Activated CD4-positive, alpha-beta memory T cell treated with anti-CD3 and anti-CD28 coated beads for 36 hours (primary cell): ENCODE measurements at places on chromosomes 7 and 10. TPM values are rescaled to one million over a fixed set of nuclear protein-coding genes. Genes with fewer than 3 reads are reported as not detected.

Gene NPY4R
- total RNA-seq: not detected

Gene MRLN
- total RNA-seq: not detected

DNA sequence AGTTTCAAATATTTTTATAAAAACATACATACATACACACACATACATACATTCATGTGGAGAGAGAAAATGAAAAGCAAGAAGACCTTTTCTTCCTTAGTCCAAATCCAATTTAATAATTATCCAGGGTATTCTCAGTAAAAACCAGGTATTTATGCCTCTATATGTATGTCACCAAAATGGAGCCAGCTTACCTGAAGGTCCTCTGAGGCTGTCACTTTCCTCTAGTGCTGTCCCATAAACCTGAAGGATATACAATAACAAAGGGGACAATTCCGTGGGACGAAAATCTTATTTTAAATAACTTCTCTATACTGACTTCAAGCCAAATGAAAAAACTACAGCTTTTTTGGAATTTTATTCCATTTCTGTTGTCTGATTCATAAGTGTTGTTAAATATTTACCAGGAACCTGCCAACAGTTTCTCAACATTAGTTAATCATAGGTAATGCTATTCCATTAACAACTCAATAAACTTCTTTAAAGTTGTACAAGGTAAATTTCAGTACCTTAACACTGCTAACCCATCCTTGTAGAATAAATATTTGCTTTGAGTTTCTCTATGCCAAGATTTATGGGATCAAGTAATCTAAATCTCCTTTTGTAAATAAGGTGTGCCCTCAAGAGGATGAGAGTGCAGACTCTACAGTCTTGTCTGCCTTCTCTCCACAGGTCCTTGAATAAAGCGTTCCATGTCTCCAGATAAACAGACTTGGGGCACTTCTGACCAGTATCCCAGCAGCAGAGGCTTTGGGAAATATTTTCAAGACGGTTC is 260.3 kb downstream of the AHR start:
- peaks cover 9% of the 10 kb centered on the region for H3K27me3 ChIP-seq
- no peaks in the 10 kb centered on the region for H3K4me1 ChIP-seq
- DNase-seq: no peak
- H3K27ac ChIP-seq: no peak overlapping the region
- H3K36me3 ChIP-seq: no peaks in the 10 kb centered on the region

- no peak overlapping the region for H3K4me3 ChIP-seq
- no peak for DNase-seq
- H3K27me3 ChIP-seq: peaks cover 3% of the 10 kb centered on the region
These were observed 119.8 kb downstream of the SLIT1 start for GRCh38 chr10:97065686-97066660.

GRCh38 chr7:27992755-27993493 is 187.7 kb downstream of the JAZF1 start:
- no peak overlapping the region for H3K27ac ChIP-seq
- H3K4me1 ChIP-seq: peaks cover 6% of the 10 kb centered on the region
- no peak for DNase-seq
- H3K36me3 ChIP-seq: peaks cover 15% of the 10 kb centered on the region
- no peaks in the 10 kb centered on the region for H3K27me3 ChIP-seq

- peaks cover 14% of the 10 kb centered on the region for H3K4me1 ChIP-seq
- H3K27me3 ChIP-seq: no peaks in the 10 kb centered on the region
- no peak overlapping the region for H3K4me3 ChIP-seq
- DNase-seq: no peak
- H3K27ac ChIP-seq: no peak overlapping the region
- H3K36me3 ChIP-seq: peaks cover 5% of the 10 kb centered on the region
These were observed 7.8 kb downstream of the NUDT1 start for GRCh38 chr7:2249744-2250323.

GRCh38 chr7:131504157-131504899 is 52.1 kb downstream of the PODXL start:
- no peak overlapping the region for H3K27ac ChIP-seq
- H3K27me3 ChIP-seq: peaks cover 9% of the 10 kb centered on the region
- peaks cover 38% of the 10 kb centered on the region for H3K4me1 ChIP-seq
- no peaks in the 10 kb centered on the region for H3K36me3 ChIP-seq

DNA sequence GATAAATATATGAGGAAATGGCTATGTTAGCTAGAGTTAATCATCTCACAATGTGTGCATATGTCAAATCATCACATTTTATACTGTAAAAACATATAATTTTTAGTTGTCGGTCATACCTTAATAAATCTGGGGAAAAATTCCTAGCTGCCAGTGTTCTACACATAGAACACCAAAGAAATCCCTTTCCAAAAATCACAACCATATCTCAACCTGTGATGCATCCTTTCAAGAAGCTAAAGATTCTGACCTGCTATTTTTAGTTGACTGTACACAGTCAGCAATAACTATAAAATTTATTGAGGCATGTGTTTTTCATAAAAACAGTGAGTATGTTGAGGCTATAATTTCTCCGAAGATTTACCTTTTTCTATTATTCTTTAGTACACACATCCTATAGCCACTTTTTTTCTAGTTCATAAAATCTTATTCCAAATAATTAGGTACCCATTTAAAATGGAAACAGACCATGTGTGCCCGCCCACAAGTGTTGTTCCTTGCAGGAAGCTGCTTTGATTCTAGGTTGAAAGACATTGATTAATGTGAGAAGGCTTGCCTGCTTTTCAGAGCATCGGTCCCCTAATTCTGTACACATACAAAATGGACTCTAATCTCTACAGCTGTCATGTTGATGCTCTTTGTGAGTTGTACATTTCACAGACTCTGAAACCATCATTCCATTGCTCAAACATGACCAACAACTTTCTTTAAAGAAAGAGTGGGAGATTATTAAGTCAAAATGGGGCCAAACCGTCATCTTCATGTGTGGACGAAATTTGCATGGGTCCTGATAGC is 117.5 kb upstream of the LRRN3 start:
- no peak for DNase-seq
- peaks cover 24% of the 10 kb centered on the region for H3K4me1 ChIP-seq
- no peaks in the 10 kb centered on the region for H3K36me3 ChIP-seq
- H3K27me3 ChIP-seq: no peaks in the 10 kb centered on the region
